ENCODE measurements at places on chromosomes 1 and 21.

DNA sequence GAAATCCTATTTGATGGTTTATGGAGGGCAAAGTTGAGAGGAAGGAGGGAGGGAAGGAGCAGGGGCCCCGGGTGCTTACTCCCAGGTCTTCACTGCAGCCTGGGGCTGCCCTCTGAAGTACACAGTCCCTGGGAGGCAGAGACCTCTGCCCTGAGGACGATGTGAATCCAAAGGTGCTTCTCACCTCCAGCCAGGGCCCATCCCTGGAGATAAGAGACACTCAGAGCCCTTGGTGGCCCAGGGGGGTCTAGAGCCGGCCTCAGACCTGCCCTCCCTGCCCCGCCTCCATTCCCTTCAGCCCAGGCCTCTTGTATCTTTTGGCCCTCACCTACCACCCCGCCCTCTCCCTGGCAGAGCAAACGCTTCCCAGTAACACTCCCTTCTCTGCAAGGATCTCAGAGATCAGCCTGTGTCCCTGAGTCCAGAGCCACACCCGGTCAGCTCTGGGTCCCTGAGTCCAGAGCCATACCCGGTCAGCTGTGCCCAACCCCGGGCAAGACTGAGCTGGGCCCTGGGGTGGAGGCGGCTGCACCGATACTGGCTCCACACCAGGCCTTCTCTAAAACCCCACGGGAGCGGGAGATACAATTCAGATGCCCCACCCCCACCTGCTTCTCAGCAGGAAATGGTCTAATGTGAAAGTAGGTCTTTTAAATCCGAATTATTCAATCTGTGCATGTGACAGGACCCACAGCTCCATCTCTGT, 3.6 kb upstream of the GNB1 start:
- no peak for DNase-seq

DNA sequence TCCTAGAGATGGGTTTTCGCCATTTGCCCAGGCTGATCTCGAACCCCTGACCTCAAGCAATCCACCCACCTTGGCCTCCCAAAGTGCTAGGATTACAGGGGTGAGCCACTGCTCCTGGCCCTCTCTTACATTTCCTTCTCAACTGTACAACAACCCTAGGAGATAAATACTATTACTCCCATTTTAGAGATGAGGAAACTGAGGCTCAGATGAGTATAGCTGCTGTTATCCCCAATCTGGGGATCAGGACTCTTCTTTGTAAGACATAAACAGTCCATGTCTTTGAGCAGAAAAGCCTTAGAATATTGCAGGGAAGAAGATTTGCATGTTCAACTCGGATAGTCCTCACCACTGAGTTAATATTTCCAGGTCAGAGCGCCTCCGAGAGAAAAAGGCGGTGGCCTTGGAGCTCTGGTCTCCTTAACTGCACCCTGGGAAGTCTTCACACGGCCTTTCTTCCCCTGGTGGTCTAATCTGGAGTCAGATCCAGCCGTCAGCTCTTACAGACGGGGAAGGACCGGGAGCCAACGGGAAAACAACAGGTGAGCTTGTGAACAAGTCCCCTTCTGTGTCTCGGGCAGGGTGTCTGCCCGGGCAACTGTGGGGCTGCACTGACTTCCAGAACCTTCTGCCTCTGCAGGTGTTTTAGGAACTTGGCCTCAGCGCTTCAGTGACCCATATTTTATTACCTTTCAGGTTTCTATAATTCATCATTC, 5.9 kb upstream of the OLIG1 start:
- no peak for DNase-seq

- peak; percentile 37 for DNase-seq
These were observed 48.1 kb downstream of the ELAPOR1 start for GRCh38 chr1:109161858-109162606.

- DNase-seq, result no peak
These were observed 6.3 kb upstream of the PRDM15 start for GRCh38 chr21:41885341-41886024.

GRCh38 chr21:32094804-32095203, 184.0 kb downstream of the MIS18A start:
- no peak for DNase-seq

- peak; percentile 28 for DNase-seq
These were observed 283.4 kb downstream of the ASTN1 start for GRCh38 chr1:176880955-176881595.

DNA sequence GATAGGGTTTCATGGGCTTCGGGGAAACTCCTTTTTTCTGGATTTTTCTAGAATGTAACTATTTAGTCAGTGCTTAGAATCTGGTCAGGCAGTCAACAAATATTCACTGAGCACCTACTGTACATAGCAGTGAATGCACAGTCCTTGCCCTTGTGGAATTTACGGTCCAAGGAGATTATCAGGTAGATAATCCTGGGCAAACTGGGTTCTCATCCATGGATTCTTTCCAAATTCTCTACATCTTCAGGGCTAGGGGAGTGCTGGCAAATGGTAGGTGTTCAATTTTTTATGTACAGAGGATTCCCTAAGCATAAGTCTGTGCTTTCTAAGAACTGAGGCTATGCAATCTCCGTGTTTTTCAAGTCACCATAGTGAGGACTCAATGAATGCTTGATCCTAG, 140.7 kb upstream of the CD34 start:
- no peak for DNase-seq

GRCh38 chr1:60169206-60169605, 95.6 kb upstream of the C1orf87 start:
- DNase-seq, result no peak

Data from stimulated activated CD4-positive, alpha-beta T cell treated with anti-CD3 and anti-CD28 coated beads, Interleukin-1b, Interleukin-23, amount 100 ng/mL, for 48 hours (primary cell).